ENCODE measurements at places on chromosomes 3 and 15.
A peak's percentile ranks its signal among the peaks of the same experiment; 100 is the strongest.

DNA sequence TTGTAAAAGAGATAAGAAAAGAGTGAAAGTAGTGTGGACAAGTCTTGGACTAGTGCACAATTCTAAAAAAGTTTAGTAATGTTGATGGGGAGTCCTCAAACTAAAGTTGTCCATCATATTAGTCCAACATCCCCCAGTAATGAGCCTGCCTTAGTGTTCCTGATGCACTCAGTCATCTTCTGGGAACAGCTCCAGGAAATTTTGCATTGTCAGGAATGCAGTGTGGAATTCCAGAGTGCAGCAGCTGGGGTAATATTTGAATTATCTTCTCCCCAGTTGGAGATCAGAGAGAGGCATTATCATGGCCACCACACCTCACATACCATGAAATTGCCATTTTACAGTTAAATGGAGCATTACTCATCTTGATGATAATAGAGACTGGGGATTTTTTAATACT, 528.8 kb upstream of the NAALADL2 start:
- DNase-seq = peak; percentile 78

DNA sequence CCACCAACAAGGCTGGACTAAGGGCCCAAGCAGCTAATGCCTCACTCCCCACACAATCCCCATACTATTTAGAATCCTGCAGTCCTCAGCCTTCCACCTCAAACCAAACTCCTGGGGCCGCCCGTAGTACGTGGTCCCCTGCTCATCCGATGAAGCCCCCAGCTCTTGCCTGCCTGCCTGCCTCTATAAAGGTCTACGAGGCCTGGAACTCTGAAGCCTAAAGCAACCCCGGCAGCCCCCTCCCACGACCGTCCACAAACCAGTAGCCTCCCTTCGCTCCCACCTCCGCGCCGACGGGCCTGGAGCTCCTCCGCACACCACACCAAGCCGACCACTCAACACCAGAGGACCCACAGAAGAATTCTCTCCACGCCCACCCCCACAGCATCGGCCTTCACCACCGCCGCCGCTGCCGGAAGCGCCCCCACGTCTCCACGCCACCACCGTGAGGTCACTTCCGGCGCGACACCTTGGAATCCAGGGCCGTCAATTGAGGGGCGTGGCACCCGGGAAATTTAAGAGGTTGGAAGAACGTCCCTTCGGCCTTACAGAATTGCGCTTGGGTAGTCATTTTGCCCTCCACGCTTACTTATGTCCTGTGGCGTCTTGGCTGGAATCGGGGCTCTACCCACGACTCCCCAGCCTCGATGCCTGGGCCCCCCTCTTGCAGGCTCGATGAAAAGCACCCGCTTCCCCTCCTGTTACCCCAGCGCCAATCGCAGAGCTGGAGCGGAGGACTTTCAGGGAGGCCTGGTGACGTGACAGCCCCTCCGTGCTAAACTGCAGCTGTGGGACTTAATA, at the start of gene EDC3:
TSS of gene EDC3 (minus strand) at position 428 of the 801 bp plus-strand sequence. CDS start 20,900 bp downstream, outside the sequence.
- DNase-seq = peak; percentile 77

- DNase-seq = no peak
Observed at GRCh38 chr3:194327218-194328052, 23.7 kb downstream of the CPN2 start.

DNA sequence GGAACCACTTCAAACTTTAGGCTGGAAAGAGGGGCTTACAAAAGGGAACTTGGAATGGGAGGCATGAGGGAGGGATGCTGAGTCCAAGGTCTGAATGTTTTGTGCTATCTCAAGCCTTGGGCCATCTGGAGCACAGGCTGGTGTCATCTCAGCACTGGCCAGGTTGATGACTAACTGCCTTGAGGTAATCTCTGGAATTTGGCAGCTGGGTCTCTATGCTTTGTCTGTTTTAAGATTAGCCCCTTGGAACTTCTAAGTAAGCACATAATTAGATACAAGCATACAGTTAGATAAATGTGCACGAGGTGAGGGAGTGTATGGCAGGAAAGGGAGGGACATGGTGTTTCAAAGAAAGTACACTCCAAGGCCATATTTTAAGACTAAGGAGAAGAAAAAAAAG, 252.4 kb upstream of the CCDC54 start:
- DNase-seq = peak; percentile 3

DNA sequence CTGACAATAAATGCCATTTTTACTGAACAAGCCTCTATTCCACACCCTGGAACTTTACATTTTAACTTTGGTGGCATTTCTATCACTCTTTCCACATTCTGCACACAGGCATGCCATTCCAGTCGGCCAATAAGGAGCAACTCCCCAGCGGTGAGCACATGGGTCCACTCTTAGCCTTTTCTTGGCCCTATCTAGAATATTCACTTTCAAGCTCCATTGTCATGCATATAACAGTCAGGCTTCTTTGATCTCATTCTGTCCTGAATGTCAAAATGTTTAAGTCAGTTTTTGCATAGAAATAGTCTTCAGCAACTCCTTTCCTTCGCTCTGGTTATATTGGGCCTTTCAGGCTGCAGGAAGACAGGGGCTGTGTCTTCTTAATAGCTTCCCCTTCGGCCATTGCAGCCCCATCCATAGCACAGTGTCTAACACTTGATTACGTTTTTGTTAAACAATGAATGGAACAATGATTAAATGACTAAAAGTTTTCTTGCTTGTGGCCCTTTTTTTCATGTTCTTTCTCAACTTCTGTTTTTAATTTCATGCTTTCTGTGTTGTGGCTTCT, 427.3 kb downstream of the MFSD1 start:
- no peak for DNase-seq

DNA sequence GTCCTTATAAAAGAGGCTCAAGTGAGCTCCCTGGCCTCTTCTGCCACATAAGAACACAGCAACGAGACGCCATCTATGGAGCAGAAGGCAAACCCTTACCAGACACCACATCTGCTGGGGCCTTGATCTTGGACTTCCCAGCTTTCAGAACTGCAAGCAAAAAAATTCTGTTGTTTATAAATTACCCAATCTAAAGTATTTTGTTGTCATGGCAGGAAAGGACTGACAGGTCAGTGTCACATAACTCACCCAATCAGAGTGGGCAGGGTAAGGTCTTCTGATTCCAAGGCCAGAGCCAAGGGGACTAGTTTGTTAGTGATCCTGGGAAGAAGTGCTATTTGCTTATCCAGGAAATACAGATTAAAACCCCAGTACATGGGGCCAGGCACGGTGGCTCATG, 98.9 kb downstream of the HMG20A start:
- no peak for DNase-seq

- DNase-seq = no peak
Observed at GRCh38 chr3:72355168-72355567, 493.1 kb downstream of the SHQ1 start.

DNA sequence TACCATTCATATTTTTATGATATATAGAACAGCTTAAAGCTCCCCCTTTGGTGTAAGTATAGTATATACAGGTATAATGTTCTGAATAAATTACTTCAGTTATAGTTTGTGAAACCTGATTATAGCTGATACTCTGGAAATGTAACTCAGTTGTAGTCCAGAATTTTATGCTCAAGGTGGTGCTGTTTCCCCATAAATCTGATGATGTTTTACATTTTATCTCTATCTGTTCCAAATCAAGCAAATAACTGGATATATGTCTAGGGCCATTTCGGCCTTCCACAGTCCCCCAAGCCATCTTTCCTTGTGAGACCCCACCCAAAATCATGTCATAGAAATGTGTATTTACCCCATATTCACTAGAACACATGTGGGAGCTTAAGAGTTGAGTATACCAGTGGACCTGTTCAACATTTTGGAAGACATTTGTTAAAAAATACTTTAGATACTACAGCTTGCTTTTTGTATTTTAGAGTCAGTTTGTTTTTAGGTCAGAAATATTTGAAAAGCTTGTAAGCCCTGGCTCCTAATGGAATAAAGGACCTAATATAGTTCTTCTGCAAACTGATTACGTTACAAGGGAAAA, 107.1 kb downstream of the ATG7 start:
- DNase-seq = peak; percentile 49

- no peak for DNase-seq
Observed at GRCh38 chr15:43912208-43912607, 85.4 kb downstream of the WDR76 start.

DNA sequence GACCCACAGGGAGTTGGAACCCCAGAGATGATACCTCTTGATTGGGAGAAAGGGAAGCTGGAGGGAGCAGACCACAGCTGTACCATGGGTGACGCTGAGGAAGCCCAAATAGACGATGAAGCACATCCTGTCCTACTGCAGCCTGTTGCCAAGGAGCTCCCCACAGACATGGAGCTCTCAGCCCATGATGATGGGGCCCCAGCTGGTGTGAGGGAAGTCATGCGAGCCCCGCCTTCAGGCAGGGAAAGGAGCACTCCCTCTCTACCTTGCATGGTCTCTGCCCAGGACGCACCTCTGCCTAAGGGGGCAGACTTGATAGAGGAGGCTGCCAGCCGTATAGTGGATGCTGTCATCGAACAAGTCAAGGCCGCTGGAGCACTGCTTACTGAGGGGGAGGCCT, 201.1 kb downstream of the AKAP13 start:
- no peak for DNase-seq

GRCh38 chr15:41560572-41560874, 1.5 kb downstream of the TYRO3 start:
- DNase-seq = no peak

DNA sequence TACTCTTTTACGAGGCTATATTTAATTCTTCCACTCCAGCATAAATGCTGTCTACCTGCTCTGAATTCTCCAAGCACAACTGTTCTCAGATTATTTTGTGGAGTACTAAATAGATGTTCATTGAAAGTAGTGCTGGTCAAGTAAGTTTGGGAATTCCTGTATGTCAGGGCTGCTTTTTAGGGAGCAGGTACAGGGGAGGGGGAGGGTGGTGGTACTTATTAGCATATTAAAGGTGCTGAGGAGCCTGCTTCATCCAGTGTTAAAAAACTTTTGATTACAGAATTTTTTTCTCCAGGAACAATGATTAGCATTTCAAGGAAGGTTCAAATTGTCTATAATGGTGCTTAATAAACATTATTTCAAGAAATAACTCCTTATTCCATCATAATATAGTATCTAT, 59.2 kb downstream of the PPM1L start:
- DNase-seq = no peak

- DNase-seq = no peak
Observed at GRCh38 chr15:27989427-27989826, 109.7 kb downstream of the OCA2 start.

GRCh38 chr3:78368636-78369345, 1328.9 kb downstream of the ROBO2 start:
- DNase-seq = no peak

DNA sequence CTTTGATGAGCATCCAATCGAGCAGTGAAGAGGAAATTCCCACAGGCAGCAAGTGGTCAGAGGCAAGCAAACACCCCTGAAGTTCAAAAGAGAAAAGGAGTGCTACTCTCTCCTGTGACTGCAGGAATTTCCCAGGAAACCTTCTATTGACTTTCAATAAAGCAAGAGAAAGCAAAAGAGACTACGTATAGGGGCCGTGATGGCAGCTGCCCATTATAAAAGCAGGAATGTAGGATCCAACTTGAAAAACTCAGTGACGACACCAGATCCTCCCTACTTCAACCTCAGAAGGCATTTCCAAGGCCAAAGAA, 53.1 kb upstream of the IP6K2 start:
- no peak for DNase-seq

DNA sequence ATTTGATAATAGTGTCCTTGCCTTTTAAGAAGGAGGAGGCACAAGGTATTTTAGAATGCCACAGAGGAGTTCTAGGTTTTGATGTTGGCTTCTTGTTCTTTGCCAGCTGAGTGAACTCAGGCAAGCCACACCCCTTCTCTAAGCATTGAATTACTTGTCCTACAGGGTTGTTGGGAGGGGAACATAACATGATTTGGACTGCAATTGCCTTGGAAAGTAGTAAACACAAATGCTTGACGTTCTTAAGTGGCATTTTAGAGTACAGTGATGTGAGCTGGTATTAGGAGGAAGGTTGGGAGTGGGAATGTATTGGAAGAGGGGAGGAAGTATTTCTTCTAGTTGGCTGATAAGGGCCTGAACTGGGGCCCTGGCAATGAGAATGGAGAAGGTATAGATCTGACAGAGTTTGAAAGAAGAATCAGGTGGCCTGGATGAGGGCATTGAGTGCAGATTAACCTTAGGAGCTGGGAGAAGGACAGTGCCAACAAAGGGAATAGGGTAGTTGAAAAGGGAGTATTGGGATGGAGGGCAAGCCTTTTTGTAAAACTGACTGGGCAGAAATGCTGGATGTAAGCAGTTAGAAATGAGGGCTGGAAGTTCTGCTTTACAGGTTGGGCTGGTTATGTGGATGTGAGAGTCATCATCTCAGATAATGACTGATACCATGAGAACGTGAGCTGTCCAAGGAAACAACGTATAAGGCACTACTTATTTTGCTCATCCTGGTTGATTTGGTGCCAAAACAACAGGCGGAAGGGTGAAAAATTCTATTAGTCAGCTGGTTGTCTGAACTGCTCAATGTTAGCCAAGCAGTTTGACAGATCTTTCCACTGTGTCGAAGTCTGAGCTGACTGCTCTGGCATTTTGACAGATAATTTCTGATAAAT, 16.7 kb downstream of the KAT2B start:
- peak; percentile 64 for DNase-seq

DNA sequence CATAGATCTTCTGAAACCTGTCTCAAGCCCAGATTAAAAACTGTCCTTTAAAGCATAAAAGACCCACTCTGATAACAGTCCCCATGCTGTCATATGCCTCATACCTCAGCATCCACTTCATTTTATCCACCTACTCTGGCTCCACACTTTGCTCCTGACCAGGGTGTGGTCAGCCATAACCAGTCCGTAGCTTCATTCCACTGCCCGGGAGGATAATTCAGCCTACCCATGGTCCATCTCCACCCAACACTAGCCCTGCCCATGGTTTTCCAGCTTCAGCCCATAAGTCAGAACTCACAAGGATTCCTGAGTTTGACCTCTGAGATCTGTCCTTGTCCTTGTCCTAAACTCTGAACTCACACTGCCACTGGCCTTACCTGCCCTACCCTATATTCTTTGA, 262.1 kb upstream of the MANF start:
- no peak for DNase-seq

GRCh38 chr3:22585911-22586310, 617.2 kb upstream of the UBE2E2 start:
- DNase-seq = no peak

DNA sequence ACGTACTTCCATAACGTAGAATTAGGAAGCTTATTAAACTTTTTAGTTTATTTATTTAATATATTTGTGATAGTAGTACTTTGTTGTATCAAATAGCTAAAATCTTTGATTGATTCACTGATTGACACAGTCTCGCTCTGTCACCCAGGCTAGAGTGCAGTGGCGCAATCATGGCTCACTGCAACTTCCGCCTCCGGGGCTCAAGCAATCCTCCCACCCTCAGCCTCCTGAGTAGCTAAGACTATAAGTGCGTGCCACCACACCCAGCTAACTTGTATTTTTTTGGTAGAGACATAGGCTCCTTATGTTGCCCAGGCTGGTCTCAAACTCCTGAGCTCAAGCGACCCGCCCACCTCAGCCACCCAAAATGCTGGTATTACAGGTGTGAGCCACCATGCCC, 5.7 kb downstream of the APH1B start:
- DNase-seq = no peak

GRCh38 chr15:40871749-40872617, 2.1 kb downstream of the RHOV start:
- no peak for DNase-seq
